ENCODE measurements at places on chromosomes 4 and X.

DNA sequence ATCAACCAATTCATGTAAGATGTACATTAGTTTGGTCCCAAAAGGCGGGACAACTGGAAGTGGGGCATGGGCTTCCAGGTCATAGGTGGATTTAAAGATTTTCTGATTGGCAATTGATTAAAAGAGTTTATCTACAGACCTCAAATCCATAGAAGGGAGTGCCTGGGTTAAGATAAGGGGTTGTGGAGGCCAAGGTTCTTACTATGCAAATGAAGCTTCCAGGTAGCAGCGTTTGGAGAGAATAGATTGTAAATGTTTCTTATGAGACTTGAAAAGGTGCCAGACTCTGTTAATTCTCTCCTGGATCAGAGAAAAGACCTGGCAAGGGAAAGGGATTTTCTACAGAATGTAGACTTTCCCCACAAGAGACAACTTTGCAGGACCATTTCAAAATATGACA is 2.4 kb downstream of the MGST2 start:
- DNase-seq, result no peak

GRCh38 chr4:83174844-83175414 is 60.4 kb upstream of the PLAC8 start:
- no peak for DNase-seq

DNA sequence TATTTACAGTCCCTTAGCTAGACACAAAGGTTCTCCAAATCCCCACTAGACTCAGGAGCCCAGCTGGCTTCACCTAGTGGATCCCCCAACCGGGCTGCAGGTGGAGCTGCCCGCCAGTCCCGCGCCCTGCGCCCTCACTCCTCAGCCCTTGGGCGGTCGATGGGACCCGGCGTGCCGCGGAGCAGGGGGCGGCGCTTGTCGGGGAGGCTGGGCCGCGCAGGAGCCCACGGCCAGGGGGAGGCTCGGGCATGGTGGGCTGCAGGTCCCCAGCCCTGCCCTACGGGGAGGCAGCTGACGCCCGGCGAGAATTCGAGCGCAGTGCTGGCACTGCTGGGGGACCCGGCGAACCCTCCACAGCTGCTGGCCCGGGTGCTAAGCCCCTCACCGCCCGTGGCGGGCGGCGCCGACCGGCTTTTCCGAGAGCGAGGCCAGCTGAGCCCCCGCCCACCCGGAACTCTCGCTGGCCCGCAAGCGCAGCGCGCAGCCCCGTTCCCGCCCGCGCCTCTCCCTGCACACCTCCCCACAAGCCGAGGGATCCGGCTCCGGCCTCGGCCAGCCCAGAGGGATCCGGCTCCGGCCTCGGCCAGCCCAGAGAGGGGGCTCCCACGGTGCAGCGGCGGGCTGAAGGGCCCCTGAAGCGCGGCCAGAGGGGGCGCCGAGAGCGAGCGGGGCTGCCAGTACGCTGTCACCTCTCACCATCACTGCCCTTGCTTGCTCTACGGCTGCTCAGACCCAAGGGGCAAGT is 39.4 kb downstream of the WFS1 start:
- DNase-seq, result no peak

- no peak for DNase-seq
Observed at GRCh38 chr4:124279741-124280140, 432.8 kb downstream of the ANKRD50 start.

DNA sequence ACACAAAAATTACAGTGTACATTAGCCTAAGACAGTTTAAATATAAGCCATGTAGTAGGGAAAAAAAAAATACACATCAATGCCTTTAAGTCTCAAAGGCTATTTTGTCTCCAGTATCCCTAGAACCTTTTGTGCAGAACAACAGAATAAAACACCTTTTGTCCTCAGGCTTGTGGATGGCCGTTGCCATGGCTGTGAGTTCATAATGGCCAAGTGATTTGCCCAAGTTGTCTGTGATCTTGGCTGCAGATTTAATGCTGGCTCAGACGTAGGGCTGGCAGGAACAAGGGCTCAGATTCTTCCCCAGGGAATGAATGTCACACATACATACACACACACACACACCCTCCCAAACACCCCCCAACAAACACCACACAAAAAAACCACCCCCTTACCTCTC is 25.3 kb downstream of the GPM6B start:
- peak; percentile 10 for DNase-seq

GRCh38 chr4:2406920-2407319 is 11.5 kb downstream of the ZFYVE28 start:
- peak; percentile 65 for DNase-seq

- no peak for DNase-seq
Observed at GRCh38 chrX:8955511-8955910, 78.4 kb downstream of the FAM9B start.

- DNase-seq, result no peak
Observed at GRCh38 chrX:6004529-6004928, 224.1 kb downstream of the NLGN4X start.

- no peak for DNase-seq
Observed at GRCh38 chr4:2253160-2254084, 8.5 kb downstream of the MXD4 start.

- no peak for DNase-seq
Observed at GRCh38 chr4:108345862-108346817, 177.4 kb upstream of the LEF1 start.

DNA sequence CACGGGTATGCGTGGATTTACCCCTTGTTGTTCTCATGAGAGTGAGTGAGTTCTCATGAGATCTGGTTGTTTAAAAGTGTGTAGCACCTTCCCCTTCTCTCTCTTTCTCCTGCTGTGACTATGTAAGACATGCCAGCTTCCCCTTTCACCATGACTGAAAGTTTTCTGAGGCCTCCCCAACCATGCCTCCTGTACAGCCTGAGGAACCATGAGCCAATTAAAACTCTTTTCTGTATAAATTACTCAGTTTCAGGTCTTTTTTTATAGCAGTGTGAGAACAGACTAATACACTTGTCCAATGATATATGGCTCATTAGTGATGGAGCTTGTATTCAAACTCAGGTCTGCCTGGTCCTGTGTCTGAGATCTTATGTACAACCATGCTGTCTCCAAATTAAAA is 28.5 kb upstream of the RTL3 start:
- DNase-seq, result no peak

DNA sequence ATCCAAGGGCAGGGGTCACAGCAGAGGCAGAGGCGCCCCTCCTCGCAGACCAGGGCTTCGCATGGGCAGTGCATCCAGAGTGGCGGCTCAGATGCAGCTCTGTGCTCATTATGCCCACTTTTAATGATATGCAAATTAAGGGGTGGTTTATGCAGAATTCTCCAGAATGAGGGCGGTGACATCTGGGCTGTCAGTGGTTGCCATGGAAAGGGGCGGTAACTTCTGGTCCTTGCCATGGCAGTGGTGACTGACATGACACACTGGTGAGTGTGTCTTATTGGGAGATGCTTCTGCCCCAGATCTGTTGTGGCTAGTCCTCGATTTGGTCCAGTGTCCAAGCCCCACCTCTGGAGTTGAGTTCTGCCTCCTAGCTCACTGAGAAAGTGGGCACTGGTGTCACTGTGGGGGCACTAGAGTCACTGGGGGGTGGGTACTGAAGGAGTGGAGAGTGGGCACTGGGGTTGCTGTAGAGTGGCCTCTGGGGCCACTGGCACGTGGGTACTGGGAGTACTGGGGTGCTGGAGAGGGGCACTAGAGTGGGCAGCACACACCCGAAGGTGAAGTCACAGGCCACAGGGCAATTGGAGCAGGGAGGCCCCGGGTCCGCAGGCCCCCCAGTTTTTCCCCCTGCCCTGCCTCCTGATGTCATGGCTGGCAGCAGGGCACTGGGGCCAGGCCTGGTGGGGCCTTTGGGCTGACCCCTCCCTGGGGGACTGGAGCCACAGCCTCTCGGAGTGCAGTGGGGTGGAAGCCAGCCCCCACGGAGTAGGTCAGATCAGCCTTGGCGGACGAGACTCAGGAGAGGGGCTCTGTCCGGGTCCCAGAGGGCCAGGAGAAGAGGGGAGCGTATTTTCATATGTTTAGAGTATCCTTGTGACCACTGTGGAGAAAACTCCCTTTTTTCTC is 98.6 kb upstream of the NKX1-1 start:
- no peak for DNase-seq

- DNase-seq, result no peak
Observed at GRCh38 chr4:302381-302780, 2.9 kb downstream of the ZNF732 start.

DNA sequence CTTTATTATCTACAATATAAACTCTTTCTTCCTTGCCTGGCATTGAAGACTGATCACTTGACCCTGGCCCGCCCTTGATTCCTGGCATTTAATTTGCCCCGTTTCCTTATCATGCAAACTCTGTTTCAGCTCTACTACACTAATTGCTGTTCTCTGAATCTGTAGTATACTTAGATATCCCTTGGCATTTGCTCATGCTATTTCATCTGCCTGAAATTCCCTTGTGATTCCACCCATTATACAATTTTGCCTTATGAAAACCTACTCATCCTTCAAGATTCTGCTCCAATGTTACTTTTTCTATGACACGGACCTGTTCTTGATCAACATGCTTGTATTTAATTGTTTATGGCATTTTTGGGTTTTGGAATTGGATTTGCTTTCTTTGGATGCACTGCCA is 459.9 kb upstream of the AMOT start:
- no peak for DNase-seq

DNA sequence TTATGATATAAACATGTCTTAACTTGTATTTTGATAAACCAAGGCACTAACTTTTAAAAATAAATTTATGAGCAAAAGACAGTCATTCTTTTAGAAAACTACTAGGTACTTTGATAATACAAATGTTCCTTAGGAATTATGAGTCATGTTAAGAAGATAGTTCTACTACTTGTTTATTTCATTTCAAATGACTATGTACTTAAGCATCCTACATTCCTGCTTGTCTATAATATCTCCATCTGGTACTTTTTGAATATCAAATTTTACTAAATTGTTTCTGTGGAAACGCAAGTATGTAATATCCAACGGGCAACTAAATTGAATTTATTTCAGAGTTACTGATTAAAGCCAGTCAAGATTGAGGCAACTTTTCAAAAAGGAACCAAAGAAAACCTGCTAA is 61.8 kb downstream of the CAMK2D start:
- no peak for DNase-seq

GRCh38 chrX:135437867-135438733 is 16.4 kb downstream of the SMIM10L2A start:
- no peak for DNase-seq

DNA sequence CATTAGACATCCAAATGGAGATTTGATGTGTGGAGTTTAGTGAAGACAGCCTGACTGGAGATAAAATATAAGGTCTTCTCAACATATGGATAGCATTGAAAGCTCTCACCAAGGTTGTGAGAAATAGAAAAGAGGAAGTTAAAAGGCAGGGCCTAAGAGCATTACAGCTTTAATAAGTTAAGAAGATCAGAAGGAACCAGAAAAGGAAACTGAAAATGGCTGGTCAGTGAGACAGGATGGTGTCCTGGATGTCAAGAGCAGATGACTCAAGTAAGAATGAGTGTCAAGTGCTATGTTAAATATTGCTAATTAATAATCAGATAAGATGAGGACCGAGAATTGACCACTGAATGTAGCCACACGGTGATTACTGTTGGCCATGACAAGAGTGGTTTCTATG is 642.9 kb downstream of the STPG2 start:
- no peak for DNase-seq

DNA sequence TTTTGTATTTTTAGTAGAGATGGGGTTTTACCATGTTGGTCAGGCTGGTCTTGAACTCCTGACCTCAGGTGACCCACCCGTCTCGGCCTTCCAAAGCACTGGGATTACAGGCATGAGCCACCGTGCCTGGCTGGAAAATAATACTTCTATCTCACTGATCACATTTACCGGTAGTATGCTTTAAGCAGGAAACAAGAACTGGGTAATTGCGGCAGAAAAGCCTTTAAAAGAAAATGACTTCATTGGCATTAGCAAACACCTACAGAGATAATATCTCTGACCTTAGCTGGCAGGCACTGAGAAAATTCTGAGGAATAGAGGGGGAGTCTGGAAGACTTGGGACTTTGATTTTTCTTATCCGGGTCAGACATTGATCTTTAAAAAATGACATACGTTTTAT is 78.5 kb downstream of the SHROOM3 start:
- no peak for DNase-seq

DNA sequence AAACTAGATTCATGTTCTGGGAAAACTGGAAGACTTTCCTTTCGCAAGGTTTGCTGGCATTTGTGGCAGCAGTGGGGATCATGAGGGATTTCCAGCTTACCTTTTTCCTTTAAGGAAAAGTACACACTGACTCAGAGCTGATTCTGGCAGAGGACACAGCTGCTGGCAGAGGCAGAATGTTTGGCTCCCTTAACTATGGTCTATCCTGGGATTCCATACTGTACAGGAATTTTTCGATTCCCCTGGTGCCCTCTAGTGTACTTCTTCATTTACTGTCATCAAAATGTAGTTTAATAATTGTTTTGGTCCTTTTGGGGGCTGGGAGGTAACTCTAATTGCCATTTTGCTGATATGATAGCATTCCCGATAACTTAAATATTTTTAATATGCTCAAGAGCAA is 152.7 kb downstream of the GABRG1 start:
- DNase-seq, result no peak

GRCh38 chr4:21363701-21364100 is 584.9 kb downstream of the KCNIP4 start:
- no peak for DNase-seq

DNA sequence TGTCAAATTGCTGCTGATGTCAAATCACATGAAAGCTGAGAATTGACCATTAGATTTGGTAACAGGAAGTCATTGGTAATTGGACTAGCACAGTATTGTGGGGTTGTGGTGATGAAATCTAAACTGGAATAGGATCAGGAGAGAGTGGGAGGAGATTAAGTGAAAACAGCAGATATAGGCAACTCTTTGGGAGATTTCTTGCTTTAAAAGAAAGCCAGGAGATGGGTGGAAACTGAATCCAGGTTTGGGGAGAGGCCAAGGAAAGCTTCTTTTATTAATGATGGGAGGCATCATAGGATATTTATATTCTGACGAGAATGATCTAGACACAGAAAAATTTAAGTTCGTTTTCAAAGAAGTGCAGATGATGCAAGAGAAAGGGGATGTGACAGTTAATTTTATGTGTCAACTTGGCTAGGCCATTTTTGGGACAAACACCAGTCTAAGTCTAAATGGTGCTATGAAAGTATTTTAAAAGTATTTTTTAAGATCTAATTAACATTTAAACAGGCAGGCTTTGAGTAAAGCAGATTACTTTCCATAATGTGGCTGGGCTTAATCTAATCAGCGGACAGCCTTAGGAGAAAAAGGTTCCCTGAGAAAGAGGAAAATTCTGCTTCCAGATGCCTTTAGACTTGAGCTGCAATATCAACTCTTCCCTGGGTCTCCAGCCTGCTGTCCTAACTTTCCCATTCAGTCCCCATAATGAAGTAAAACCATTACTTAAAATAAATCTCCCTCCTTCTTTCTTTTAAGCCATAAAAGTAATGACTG is 24.7 kb downstream of the SEC24D start:
- DNase-seq, result no peak

DNA sequence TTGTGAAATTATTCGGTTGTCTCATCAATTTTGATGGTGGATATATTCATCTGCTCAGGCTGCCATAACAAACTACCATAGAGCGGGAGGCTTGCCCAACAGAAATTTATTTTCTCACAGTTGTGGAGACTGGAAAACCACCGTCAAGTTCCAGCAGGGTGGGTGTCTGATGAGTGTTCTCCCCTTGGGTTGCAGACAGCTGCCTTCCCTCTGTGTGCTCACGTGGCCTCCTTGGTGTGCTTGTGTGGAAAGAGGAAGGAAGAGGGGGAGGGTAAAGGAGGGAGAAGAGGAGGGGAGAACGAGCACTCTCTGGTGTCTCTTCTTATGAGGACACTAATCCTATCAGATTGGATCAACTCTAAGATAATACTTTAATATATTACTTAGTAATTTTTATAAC is 123.8 kb upstream of the TEX13D start:
- DNase-seq, result no peak

- no peak for DNase-seq
Observed at GRCh38 chr4:101952985-101953384, 162.5 kb downstream of the BANK1 start.

All from hypothalamus (tissue), 51 donors.